Activated CD8-positive, alpha-beta memory T cell treated with anti-CD3 and anti-CD28 coated beads for 36 hours (primary cell): ENCODE measurements at places on chromosomes 11 and 22. TPM values are rescaled to one million over a fixed set of nuclear protein-coding genes. Genes with fewer than 3 reads are reported as not detected.

Gene OR6A2
- total RNA-seq = 0.13 TPM

Gene PATE2
- not detected for total RNA-seq

Gene OR5A1
- not detected for total RNA-seq

Gene HBE1
- total RNA-seq = not detected

Gene ZPR1
- total RNA-seq = 112 TPM

Gene OR10A2
- not detected for total RNA-seq

Gene SMTNL1
- not detected for total RNA-seq

Gene TSPAN32
- total RNA-seq = 2.8 TPM

Gene CRYBA4
- total RNA-seq = not detected

Gene TMEM123
- 217 TPM for total RNA-seq

Gene RTN4RL2
- total RNA-seq = 0.36 TPM

Gene MMP3
- total RNA-seq = not detected

Gene FOLR1
- not detected for total RNA-seq

Gene SOX6
- not detected for total RNA-seq

Gene ALDH3B2
- not detected for total RNA-seq

Gene HMOX1
- total RNA-seq = 1.6 TPM

Gene NEFH
- 9.4 TPM for total RNA-seq

Gene LIF
- total RNA-seq = 128 TPM
